Activated naive CD4-positive, alpha-beta T cell treated with Interleukin-2 at 50 U/mL for 16 hours (primary cell): ENCODE measurements at places on chromosomes 2 and 18.

GRCh38 chr2:239846789-239847676 is 178.1 kb downstream of the NDUFA10 start:
- DNase-seq = no peak

DNA sequence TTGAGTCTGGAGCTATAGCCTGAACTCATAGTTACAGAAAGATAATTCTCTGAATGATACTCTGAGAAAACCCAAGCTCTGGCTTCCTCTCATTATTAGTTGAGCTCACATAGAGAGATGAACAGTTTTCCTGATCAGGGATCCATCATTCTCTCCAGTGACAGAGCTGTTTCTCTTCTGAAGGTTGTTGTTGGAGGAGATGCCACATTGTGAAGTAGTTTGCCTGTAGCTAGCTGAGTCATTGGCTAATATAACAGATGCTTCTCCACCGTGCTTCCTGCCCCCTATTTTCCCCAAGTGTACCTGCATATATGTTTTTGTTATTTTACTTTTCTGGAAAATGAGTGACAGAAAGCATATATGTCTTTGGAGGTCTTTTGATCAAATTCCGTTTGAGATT is 64.6 kb downstream of the OSBPL6 start:
- DNase-seq = no peak

GRCh38 chr18:24995755-24996154 is 356.2 kb downstream of the ZNF521 start:
- DNase-seq = no peak

- DNase-seq = no peak
Measured at GRCh38 chr2:68579689-68580088, 63.7 kb upstream of the PROKR1 start.
